Ascending aorta (tissue), 2 donors: ENCODE measurements at places on chromosomes 2 and 18. TPM values are rescaled to one million over a fixed set of nuclear protein-coding genes. Genes with fewer than 3 reads are reported as not detected.

- DNase-seq: no peak
- no peak overlapping the region for H3K4me3 ChIP-seq
- no peaks in the 10 kb centered on the region for H3K4me1 ChIP-seq
- no peaks in the 10 kb centered on the region for H3K27me3 ChIP-seq
These were observed 25.6 kb downstream of the HADHB start for GRCh38 chr2:26270373-26270772.

SOWAHC gene
- 20.8 TPM for total RNA-seq

DNA sequence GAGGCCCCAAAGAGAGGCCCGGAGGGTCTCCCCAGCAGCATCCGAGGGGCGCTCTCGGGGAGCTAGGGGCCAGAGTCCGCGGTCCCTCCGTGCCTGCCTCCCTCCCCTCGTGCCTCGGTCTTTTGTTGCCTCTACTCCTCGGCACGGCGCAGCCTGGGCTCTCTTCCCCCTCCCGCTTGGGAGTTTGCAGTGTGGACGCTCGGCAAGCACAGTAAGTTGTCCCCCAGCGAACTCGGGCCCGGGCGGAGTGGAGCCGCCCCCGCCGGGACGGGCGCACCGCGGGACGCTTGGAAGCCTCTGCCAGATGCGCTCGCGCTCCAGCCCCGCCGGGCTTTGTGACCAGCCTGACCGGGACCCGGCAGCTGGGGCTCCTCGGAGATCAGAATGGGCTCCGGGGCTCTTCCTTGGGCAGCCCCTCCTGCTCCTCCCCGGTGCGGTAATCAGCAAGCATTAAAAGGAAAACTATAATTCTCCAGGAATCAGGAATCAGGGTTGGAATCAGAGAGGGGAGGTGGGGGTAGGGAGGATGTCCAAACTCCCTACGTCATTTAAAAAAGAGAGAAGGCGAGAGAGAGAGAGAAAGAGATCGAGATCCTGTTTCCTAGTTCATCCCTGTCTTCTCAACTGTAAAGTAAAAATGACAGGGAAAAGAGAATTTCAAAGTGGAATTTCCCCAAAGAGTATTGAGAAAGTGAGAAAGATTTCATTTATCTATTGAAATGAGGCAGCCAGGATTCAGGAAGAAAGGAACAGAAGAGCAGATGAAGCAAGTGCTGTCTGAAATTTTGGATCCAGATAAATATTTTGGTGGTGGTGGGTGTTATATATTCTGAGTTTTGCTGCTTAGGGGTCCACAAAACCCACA lies 786 bp upstream of the TMEM200C start:
- DNase-seq: no peak
- H3K4me1 ChIP-seq: no peaks in the 10 kb centered on the region
- H3K36me3 ChIP-seq: no peaks in the 10 kb centered on the region
- peaks cover 15% of the 10 kb centered on the region for H3K27me3 ChIP-seq
- H3K4me3 ChIP-seq: peak overlapping the region; percentile 61
- no peak overlapping the region for H3K27ac ChIP-seq

PAIP2B gene
- total RNA-seq: 0.32 TPM
